Heart left ventricle (tissue), 16 donors: ENCODE measurements at places on chromosomes 13 and 19. TPM values are rescaled to one million over a fixed set of nuclear protein-coding genes. Genes with fewer than 3 reads are reported as not detected.

GRCh38 chr19:8355631-8356402 is 8.1 kb upstream of the ANGPTL4 start:
- no peak for DNase-seq
- peaks cover 15% of the 10 kb centered on the region for H3K4me1 ChIP-seq
- H3K27me3 ChIP-seq: no peaks in the 10 kb centered on the region
- H3K4me3 ChIP-seq: no peak overlapping the region

DNA sequence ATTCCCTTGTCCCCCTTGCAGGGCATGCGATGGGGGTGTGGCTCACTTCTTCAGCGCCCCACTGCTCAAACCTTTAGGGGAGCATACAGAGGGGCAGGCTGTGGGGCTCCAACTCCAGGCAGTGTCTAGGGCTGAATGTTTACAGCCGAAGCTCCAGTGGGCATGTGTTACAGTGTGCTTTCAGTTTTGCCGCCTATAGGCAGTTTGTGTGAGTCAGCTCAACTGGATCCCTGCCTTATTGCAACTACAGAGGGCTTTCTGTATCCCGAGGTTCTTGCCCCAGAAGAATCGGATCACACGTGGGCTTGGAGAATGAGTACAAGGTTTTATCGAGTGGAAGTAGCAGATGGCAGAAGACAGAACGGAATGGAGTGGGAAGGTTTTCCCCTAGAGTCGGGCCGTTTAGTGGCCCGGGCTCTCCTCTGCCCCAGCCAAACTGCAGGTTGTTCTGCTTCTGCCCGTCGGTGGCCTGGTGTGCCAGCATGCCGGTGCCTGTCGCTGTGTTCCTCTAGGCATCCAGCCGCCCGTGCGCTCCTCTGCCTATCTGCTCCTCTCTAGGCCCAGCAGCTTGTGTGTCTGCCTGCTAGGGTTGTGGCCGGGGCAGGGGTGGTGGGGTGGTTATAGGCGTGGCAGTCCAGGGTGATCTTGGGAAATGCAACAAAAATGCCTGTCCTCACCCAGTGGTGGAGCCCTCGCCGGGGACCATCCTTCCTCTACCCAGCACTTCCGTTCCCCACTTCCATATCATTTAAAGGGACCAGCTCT is 435.9 kb upstream of the SGCG start:
- H3K36me3 ChIP-seq: no peaks in the 10 kb centered on the region
- H3K4me3 ChIP-seq: no peak overlapping the region
- H3K4me1 ChIP-seq: no peaks in the 10 kb centered on the region
- no peak overlapping the region for H3K27ac ChIP-seq
- H3K27me3 ChIP-seq: no peaks in the 10 kb centered on the region

Gene FFAR1
- not detected for total RNA-seq

GRCh38 chr19:28487999-28488398 is 725.0 kb downstream of the UQCRFS1 start:
- H3K36me3 ChIP-seq: no peaks in the 10 kb centered on the region
- H3K4me1 ChIP-seq: no peaks in the 10 kb centered on the region
- H3K27me3 ChIP-seq: no peaks in the 10 kb centered on the region
- no peak overlapping the region for H3K27ac ChIP-seq

DNA sequence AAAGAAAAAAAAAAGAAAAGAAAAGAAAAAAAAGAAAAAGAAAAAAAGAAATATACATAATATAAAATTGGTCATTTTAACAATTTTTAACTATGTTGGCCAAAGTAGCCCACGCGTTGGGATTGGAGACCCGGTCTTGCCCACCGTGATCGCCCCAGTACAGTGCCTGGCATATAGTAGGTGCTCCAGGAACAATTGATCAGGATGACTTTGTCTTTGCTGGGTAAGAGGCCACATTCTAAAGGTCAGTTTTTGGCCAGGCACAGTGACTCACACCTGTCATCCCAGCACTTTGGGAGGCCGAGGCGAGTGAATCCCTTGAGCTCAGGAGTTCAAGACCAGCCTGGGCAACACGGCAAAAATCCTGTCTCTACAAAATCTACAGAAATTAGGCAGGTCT is 3.8 kb upstream of the ANGPTL4 start:
- no peak overlapping the region for H3K4me3 ChIP-seq
- no peaks in the 10 kb centered on the region for H3K27me3 ChIP-seq
- H3K4me1 ChIP-seq: peaks cover 20% of the 10 kb centered on the region
- H3K36me3 ChIP-seq: no peaks in the 10 kb centered on the region
- DNase-seq: no peak
- H3K27ac ChIP-seq: no peak overlapping the region

- peak overlapping the region; percentile 84 for H3K27ac ChIP-seq
These were observed 29.9 kb downstream of the CAPN12 start for GRCh38 chr19:38714354-38714778.

Gene SMIM24
- not detected for total RNA-seq

Gene C19orf33
- not detected for total RNA-seq

GRCh38 chr19:15285896-15286591 is 46.3 kb downstream of the BRD4 start:
- H3K4me1 ChIP-seq: peaks cover 100% of the 10 kb centered on the region
- H3K36me3 ChIP-seq: no peaks in the 10 kb centered on the region
- no peak overlapping the region for H3K4me3 ChIP-seq
- H3K27me3 ChIP-seq: no peaks in the 10 kb centered on the region

Gene SMG9
- total RNA-seq: 12.1 TPM

GRCh38 chr19:41310033-41310831 is at the start of gene CCDC97:
TSS of gene CCDC97 (plus strand) at chr19:41310172. CDS start at chr19:41310311, 139 bp downstream.
- peaks cover 57% of the 10 kb centered on the region for H3K36me3 ChIP-seq
- H3K27ac ChIP-seq: peak within 1 kb of the TSS; percentile 96
- peak; percentile 89 for DNase-seq
- peak within 1 kb of the TSS; percentile 75 for H3K4me3 ChIP-seq
- peaks cover 34% of the 10 kb centered on the region for H3K4me1 ChIP-seq

- no peak overlapping the region for H3K27ac ChIP-seq
- no peak overlapping the region for H3K4me3 ChIP-seq
- no peak for DNase-seq
- no peaks in the 10 kb centered on the region for H3K36me3 ChIP-seq
These were observed 20.9 kb downstream of the POU2F2 start for GRCh38 chr19:42111384-42111783.

- no peaks in the 10 kb centered on the region for H3K27me3 ChIP-seq
- DNase-seq: no peak
- H3K4me3 ChIP-seq: no peak overlapping the region
- H3K27ac ChIP-seq: no peak overlapping the region
- no peaks in the 10 kb centered on the region for H3K4me1 ChIP-seq
These were observed 63.0 kb downstream of the ITGBL1 start for GRCh38 chr13:101515504-101515903.

Gene VSTM1
- total RNA-seq: not detected

DNA sequence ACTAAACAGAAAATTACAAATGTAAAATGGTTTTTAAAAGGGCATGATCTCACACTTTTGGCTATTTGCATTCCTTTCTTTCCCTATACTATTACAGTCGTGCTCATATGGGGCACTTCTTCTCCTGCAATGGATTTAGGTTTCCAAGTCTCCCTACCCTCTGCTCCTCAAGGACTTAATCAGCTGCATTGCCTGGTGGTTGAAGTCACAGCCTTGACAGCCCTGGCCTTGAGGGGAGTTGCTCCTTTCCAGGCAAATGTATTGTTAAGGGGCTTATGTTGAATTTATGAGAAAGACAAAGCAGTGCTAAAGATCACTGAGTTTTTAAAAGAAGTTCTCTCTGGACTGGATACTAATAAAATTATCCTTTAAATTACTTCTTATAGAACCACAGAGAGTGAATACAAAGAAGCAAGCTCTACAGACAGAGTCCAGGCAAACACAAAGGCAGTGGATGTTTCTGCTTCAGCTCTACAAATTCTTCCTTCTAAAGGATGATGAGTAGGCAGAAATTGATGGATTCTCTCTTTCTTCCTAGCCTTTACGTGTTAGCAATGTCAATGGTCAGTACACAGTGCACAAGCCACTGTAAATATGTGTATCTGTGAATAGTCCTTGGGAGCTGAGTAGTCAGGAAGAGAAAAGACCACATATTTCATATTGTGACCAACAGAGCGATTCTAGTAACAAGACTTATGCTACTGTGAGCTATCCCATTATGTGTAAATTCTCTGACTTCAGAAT is 390.9 kb downstream of the TBC1D4 start:
- H3K27me3 ChIP-seq: no peaks in the 10 kb centered on the region
- no peak overlapping the region for H3K4me3 ChIP-seq
- no peaks in the 10 kb centered on the region for H3K36me3 ChIP-seq
- DNase-seq: no peak

DNA sequence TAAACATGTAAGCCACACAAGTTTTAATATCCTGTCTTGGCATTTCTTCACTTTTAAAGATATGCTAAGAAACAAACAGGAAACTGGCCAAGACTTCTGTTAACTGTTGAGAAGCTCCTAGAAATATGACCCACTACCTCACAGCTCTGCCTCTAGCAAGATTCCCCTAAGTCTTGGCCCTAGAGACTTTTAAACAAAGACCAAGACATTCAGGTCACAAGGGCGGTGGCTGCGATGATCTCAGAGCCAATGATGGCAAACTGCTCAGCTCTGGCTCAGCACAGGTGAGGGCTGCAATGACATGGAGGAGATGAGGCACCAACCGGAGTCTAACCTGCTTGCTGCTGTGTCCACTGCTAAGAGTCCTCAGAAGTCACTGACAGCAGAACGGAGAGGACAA is 114.8 kb downstream of the SUCLA2 start:
- no peak overlapping the region for H3K27ac ChIP-seq
- H3K27me3 ChIP-seq: no peaks in the 10 kb centered on the region
- no peak overlapping the region for H3K4me3 ChIP-seq
- no peaks in the 10 kb centered on the region for H3K36me3 ChIP-seq
- no peak for DNase-seq

Gene SIGLEC10
- total RNA-seq: 1.4 TPM

Gene IFNL3
- total RNA-seq: not detected

- DNase-seq: no peak
- no peak overlapping the region for H3K4me3 ChIP-seq
- H3K36me3 ChIP-seq: no peaks in the 10 kb centered on the region
These were observed 746.9 kb upstream of the PCDH9 start for GRCh38 chr13:67977066-67977465.

- H3K4me3 ChIP-seq: no peak overlapping the region
- no peaks in the 10 kb centered on the region for H3K4me1 ChIP-seq
- H3K27me3 ChIP-seq: no peaks in the 10 kb centered on the region
- no peak overlapping the region for H3K27ac ChIP-seq
These were observed 463.4 kb upstream of the MIR17HG start for GRCh38 chr13:90884066-90884465.

Gene KLK14
- total RNA-seq: 0.23 TPM

- no peaks in the 10 kb centered on the region for H3K27me3 ChIP-seq
- no peaks in the 10 kb centered on the region for H3K36me3 ChIP-seq
- DNase-seq: no peak
- no peaks in the 10 kb centered on the region for H3K4me1 ChIP-seq
These were observed 187.9 kb downstream of the KATNAL1 start for GRCh38 chr13:30119476-30119875.

Gene PRTN3
- total RNA-seq: not detected

Gene CLEC11A
- 16.6 TPM for total RNA-seq

Gene DACH1
- 3.4 TPM for total RNA-seq

DNA sequence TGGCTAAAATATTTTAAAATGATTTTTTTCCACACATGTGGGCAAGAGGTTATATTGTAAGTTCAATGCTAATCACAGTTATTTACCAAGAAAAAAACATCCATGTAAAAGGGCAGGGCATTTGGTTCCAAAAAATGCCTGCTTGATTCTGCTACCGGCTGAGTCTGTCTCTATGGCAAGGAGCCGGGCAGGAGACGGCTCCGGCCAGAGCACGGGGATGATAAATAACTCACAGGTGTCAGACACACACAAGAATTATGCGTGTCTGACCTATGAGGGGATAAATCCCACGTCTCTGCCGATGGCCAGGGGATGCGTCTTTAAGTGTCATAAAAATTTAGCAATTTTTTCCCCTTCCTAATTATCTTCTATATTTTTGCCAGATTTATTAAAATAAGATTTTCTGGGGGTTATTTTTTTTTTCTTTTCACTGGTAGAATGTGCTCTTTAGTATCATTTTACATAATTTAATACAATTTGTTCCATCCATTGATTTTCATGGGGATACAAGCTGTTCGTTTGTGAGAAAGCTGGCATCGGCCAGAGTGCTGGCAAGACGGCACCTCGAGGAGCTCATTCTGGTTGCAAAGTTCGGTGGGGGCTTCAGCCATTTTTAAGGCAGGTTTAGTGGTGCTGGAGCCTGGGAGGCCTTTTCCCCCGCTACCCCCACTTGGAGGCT is 253.9 kb downstream of the ZNF536 start:
- DNase-seq: no peak
- H3K27ac ChIP-seq: no peak overlapping the region
- no peak overlapping the region for H3K4me3 ChIP-seq
- no peaks in the 10 kb centered on the region for H3K36me3 ChIP-seq
- H3K27me3 ChIP-seq: no peaks in the 10 kb centered on the region

GRCh38 chr13:25709088-25709487 is 337.3 kb downstream of the ATP8A2 start:
- DNase-seq: no peak
- no peaks in the 10 kb centered on the region for H3K36me3 ChIP-seq
- H3K27ac ChIP-seq: no peak overlapping the region

Gene PRR36
- 0.07 TPM for total RNA-seq

DNA sequence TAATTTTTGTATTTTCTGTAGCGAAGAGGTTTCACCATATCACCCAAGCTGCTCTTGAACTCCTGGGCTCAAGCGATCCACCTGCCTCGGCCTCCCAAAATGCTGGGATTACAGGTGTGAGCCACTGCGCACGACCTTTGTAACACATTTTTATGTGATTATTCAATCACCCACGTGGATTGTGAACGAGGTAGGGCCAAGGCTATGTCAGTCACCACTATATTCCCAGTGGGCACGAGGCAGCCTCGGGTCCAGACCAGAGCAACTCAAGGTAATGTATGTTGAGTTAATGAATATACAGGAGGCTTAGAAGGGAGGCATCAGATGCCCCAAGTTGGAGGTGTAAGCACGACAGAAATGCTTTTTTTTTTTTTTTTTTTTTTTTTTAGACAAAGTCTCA is 8.9 kb downstream of the PTGIR start:
- no peaks in the 10 kb centered on the region for H3K27me3 ChIP-seq
- peaks cover 44% of the 10 kb centered on the region for H3K4me1 ChIP-seq
- H3K4me3 ChIP-seq: no peak overlapping the region
- DNase-seq: peak; percentile 20
- no peak overlapping the region for H3K27ac ChIP-seq

GRCh38 chr13:110633776-110634175 is 18.4 kb downstream of the NAXD start:
- H3K27ac ChIP-seq: no peak overlapping the region
- peaks cover 21% of the 10 kb centered on the region for H3K4me1 ChIP-seq
- no peak for DNase-seq

- no peaks in the 10 kb centered on the region for H3K27me3 ChIP-seq
- H3K27ac ChIP-seq: no peak overlapping the region
- peaks cover 11% of the 10 kb centered on the region for H3K4me1 ChIP-seq
- H3K36me3 ChIP-seq: peaks cover 27% of the 10 kb centered on the region
- H3K4me3 ChIP-seq: no peak overlapping the region
These were observed 131.3 kb downstream of the STK24 start for GRCh38 chr13:98445340-98446233.

DNA sequence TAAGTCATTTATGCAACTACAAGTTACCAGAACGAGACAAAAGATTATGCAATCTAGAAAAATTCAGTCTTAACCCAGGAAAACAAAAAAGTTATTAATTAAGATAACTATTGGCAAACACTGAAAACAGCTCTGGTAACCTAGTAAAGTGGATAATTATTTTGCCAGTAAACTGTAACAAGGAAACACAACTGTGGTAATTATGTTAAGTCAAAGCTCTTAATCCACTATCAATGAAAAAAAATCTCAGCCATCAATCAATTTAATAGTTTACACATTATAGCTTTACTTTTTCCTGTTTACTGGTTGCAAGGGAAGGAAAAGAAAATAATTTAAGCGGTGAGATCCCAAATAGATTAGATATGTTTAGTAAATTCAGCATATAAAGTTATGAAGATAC is 11.2 kb downstream of the EXOSC8 start:
- DNase-seq: no peak
- no peak overlapping the region for H3K4me3 ChIP-seq
- H3K27ac ChIP-seq: no peak overlapping the region
